ENCODE measurements at places on chromosomes 1 and 21.

- peak; percentile 38 for DNase-seq
Measured at GRCh38 chr1:211259638-211260126, 516 bp downstream of the RCOR3 start.

DNA sequence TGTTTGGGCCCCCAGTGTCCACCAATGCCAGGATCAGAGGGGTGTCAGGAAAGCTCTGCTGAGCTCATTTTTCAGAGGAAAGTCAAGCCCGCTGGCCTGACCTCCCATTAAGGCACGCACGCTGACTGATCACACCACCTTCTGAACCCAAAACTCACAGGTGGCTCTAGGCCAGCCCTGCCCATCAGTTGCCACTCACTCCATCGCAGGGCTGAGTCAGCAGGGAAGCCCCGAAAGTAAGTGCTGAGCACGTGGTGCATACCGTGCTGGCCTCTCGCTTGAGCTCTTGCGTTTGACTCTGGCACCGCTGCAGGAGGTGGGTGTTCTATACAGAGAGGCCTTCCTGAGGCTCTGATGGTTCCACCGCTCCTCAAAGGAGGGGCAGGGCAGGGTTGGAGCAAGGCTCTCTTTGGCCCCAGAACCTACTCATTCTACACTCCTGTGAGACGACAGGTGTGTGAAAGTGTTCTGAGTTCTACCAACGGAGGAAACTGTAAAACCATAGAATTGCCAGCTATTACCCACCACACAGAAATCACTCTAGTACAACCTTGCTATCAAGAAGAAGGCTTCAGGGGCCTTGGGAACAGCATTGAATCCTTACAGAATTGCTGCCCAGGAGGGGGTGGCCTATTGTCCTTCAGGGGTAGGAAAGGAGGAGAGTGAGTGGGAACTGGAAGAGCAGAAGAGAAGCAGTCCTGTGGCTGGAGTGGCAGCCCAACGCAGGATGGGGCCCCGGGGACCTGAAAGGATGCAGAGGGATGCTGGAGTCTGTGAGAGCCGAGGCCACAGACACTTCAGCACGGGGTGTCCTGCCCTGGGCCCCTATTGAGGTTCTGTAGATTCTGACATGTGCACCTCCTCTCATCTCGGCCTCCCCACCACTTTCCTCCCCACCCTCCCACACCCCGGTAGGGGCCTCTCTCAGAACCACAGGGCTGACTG lies 214.7 kb upstream of the EDN2 start:
- no peak for DNase-seq

DNA sequence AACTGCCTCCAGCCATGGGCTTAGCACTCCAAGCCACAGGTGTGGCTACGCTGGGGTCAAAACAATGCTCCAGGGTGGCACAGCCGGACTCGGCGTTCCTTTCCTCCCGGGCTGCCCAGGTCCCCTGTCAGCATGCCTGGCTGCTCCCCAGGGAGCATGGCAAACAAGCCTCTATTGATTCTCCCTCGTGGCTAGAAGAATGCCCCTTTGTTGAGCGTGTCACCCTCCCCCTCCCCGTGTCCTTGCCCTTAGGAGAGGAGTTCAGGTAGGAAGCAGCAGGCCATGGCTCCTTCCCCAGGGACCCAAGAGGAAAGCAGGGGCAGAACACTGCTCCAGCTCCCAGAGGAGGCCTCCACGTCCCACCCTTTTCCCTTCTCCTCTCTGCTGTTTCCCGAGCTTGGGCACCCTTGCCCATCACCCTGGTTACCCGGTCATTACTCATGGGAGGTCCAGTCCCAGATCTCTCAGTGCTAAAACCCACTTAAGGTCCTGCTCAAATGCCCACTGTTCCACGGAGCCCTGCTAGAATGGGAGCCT lies 57.4 kb upstream of the CITED4 start:
- no peak for DNase-seq

DNA sequence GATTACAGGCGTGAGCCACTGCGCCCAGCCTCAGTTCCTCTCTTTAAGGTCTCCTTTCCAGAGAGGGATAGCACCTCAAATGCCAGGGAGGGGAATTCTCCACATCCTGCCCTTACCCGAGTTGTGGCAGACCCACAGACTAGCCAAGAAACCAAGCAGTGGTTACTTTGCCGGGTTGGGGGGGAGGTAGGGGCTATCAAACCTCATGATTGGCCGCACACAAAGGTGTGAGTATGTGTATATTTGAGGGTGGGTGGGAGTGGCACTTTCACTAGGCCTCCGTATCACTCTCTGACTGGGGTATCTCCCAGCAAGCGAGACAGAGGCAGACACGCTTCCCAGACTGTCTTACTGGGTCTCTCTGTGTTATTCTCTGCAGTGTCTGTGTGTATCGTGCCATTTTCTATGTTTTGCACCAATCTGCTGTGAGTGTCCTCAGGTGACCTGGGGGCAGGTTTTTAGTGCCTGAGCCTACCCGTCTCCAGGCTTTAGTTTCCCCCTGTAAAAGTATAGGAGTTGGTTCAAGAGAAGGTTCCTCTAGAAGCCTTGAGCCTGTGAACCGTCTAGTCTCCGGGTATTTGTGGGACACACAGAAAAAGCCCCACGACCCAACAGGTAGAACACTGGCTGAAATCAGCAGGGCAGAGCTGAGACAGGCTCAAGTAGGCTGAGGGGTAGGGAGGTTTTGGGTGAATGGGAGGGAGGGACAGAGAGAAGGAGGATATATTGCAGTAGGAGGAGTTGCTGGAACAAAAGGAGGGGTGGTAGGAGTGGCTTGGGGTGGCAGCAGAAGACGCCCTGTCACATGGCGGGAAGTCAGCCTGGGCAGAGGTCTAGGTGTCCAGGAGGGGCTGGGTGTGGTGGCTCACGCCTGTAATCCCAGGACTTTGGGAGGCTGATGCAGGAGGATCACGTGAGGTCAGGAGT lies 10.3 kb downstream of the LMNA start:
- DNase-seq: peak; percentile 95

DNA sequence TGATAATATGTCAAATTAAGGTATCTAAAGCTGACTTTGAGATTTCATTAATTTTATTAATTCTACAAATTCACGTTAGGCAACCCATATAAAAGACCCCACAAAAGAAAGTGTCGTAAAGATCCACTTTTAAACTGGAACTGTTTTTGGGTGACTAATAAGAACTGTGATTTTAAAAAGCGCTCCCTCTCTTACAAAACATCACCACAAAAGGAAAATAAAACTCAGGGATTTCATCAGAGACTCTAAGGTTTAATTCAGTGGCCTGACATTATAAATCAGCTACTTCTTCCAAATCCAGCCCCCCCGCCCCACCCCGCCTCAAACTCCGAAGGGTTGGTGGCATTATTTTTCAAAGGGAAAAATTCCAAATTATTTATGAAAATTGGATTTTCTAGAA lies 2.7 kb downstream of the COL24A1 start:
- no peak for DNase-seq

DNA sequence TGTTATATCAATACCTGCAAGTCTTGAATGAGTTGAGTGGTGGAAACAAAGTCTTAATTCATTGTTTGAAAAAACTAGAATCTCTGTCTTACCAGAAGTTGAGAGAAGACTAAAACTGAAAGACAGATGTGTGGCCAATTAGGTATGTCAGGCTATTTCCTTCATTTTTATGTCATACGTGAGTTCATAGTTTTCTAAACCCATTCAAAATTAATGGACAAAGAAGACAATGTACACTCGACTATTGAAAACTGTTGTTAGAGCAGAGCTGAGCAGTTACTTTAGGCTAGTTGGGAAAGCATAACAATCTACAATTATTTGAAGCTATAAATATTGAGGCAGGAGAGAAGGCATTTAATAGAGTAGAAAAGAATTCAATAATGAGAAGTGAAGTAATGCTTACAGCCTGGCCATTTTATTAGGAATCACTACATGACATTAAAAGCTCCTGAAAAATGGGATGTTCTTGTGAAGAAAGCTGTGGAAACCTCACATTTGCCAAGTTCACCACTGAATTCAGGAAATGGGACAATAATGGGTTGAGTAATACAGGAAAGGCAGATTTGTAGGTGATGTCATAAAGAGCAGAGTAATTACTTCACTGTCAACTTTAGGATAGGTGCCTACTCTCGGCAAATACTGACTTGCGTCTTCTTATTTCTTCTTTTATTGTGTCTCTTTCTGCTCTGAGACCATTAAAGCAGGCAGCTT lies 204.4 kb downstream of the PLA2G4A start:
- DNase-seq: no peak

DNA sequence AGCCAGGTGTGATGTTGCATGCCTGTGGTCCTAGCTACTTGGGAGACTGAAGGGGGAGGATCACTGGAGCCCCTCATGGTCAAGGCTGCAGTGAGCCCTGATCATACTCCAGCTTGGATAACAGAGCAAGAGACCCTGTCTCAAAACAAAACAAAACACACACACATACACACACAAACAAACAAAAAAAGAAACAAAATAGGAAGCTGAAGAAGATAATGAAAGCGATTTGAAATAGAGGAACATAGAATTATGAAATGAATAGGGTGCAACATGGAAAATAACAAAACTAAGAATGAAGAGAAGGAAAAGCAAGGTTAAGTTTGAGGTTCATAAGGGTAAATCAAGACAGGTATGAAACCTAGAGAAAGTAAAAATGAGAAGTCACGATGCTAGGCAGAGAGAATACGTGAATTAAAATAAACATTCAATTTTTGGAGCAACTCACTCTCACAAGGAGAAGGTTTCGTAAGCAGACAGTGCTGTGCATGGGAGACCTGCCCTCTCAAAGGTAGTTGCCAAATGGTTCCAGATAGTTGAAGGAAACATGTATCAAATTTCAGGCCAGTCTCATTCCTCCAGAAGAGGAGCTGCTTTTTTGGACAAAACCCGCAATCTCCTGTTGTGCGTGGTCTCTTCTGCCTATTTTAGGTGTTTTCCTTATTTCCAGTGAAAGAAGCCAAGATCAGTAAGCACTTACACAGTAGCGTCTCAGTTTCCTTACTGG lies 3.3 kb downstream of the CD46 start:
- no peak for DNase-seq

- DNase-seq: no peak
Measured at GRCh38 chr1:46372431-46372830, 21.7 kb upstream of the FAAH start.

- no peak for DNase-seq
Measured at GRCh38 chr1:64687725-64688327, 57.0 kb upstream of the RAVER2 start.

DNA sequence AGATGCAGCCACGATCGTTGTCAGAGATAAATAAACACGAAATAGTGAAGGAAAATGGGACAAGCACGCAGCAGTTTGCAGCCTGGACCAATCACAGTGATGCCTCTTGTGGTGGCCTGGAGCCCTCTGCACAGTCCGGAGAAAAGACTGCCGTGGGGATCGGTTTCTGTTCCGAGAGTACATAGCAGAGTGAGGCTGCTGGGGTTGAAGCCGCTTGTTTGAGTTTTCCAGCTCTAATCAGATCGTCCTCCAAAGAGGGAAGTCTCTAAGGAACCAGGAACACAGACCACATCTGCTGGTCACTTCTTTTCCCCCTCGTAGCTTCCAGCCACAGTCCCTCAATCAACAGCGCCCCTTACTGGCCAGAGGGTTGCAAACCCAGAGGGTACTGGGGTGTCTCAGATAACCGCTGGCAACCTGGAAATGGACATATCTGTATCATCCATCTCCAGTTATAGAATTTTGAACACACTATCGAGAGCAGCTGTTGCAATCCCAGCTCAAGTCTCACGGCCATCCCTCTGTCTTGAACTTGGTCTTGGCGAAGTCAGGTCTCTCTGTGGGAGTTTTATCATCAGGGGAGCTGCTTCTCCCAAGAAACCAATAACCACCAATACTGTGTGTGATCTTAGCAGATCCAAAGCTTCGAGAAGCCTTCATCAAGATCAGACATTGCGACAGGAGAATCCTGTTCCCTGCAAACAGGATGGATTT lies 57.4 kb downstream of the OLIG1 start:
- peak; percentile 88 for DNase-seq

DNA sequence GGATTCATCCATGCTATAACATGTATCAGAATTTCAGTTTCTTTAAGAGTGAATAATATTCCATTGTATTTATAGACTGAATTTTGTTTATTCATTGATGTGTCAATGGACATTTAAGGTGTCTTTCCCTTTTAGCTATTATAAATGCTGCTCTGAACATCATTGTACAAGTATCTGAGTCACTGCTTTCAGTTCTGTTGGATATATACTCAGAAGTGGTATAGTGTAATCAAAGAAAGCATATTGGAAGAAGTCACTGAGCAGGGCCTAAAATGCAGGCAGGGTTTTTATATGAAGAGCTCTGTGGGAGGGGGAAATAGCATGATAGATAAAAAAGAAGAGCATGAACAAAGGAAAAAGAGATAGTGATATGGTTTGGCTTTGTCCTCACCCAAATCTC lies 22.5 kb downstream of the TYW3 start:
- no peak for DNase-seq

GRCh38 chr1:203516906-203517305 lies 23.0 kb downstream of the OPTC start:
- DNase-seq: no peak

- no peak for DNase-seq
Measured at GRCh38 chr1:168689726-168690602, 39.0 kb downstream of the DPT start.

GRCh38 chr1:153057375-153057774 lies at the start of gene SPRR2A:
SPRR2A (minus strand) TSS chr1:153057512; CDS start chr1:153056735, 777 bp downstream.
- no peak for DNase-seq
